ENCODE measurements at places on chromosomes 5 and 9.

- no peak for DNase-seq
Observed at GRCh38 chr9:35976726-35977125, 18.8 kb upstream of the OR2S2 start.

GRCh38 chr9:133728856-133729616 is 9.1 kb downstream of the SARDH start:
- no peak for DNase-seq

- DNase-seq, result no peak
Observed at GRCh38 chr9:99690573-99690972, 131.1 kb upstream of the NR4A3 start.

GRCh38 chr5:21862986-21863385 is 990.2 kb downstream of the CDH12 start:
- DNase-seq, result no peak
